ENCODE measurements at places on chromosomes 5 and 9.

DNA sequence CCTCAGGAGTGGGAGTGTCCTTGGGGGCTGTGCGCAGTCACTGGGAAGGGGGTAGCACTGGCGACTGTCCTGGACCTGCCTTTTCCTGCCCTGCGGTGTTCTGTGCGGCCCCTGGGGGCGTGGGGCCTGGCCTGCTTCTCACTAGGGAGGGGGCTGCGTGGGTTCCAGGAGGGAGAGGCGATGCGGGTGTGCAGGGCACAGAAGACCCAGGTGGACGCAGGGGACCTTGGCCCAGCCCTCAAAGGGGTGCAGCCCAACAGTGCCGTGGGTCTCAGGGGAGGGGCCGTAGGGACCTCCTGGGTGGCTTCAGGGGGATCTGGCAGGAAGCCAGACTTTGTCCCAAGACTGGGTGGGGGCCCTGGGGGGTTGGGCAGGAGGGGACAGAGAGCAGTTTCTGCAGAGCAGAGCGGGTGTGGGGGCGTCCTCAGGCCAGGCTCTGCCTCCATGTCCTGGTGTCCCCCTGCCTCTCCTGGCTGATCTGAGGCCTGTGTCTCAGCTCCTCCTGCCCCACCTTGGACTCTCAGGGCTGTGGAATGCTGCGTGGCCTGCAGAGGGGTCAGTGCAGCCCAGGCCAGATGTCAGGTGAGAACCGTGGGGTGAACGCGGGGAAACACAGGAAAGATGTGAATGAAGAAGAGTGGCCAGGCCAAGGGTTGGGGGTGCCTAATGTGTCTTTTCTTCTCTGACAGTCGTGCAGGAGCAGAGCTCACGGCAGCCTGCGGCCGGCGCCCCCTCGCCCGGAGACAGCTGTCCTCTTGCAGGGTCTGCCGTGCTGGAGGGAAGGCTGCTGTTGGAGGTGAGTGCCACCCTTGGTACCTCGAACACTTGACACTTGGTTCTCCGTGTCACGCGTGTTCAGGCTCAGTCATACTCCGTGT lies 54.6 kb downstream of the AHRR start:
- DNase-seq = no peak

- DNase-seq = no peak
Measured at GRCh38 chr9:109880276-109881169, 100.5 kb downstream of the PALM2AKAP2 start.

GRCh38 chr5:167967494-167968177 lies 323.8 kb upstream of the WWC1 start:
- DNase-seq = no peak

- no peak for DNase-seq
Measured at GRCh38 chr9:86098824-86099700, at the start of gene GOLM1. TSS of gene GOLM1 (minus strand) at chr9:86099558. CDS start at chr9:86079320, 20,238 bp downstream.

- DNase-seq = no peak
Measured at GRCh38 chr5:139061856-139062255, 136.3 kb downstream of the SIL1 start.
